Naive thymus-derived CD4-positive, alpha-beta T cell (primary cell): ENCODE measurements at places on chromosomes 5 and 9. TPM values are rescaled to one million over a fixed set of nuclear protein-coding genes. Genes with fewer than 3 reads are reported as not detected.

DNA sequence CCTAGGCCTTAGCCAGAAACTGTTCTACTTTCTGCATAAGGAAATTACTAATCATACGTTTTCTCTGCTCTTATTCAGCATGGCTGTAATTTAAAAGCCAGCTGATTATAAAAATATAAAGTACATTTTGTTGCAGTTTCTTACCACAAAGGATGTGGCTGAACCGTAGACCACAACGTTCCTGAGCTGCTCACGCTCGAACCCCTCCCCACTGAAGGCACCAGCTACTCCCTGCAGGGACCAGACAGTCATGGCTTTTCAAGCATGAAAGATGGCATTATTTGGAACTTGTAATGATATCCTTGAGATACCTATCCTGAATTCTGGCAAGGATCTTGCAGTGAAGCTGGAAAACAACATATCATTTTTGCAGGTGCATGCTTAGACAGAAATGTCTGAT is 91.8 kb upstream of the DMRT1 start:
- no peak overlapping the region for H3K4me3 ChIP-seq
- DNase-seq = peak; percentile 31
- H3K27me3 ChIP-seq = no peaks in the 10 kb centered on the region

The GPR21 gene
- 1.7 TPM in 1 of 2 replicates, not detected in the other for total RNA-seq

GRCh38 chr5:67547682-67548081 is 351.1 kb upstream of the CD180 start:
- no peaks in the 10 kb centered on the region for H3K4me1 ChIP-seq
- no peaks in the 10 kb centered on the region for H3K27me3 ChIP-seq
- no peak for DNase-seq
- H3K36me3 ChIP-seq = no peaks in the 10 kb centered on the region
- no peak overlapping the region for H3K27ac ChIP-seq
- H3K4me3 ChIP-seq = no peak overlapping the region

DNA sequence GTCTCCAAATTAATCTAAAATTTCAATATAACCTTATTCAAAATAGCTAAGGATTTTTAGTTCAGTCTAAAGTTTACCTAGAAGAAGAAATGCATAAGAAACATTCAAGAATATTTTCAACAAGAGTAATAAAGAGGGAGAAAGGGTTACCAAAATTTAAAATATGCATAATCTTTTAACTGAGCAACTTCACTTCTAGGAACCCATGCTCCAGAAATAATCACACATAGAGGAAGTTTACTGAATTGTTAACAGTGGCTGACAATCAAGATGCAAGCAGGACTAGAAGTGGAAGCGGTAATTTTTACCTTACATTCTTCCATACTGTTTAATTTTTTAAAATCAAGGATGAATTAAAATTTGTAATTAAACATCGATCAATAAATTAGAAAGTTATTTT is 1.9 kb downstream of the PJA2 start:
- H3K4me3 ChIP-seq = peak overlapping the region; percentile 77
- no peaks in the 10 kb centered on the region for H3K27me3 ChIP-seq
- DNase-seq = no peak
- H3K36me3 ChIP-seq = no peaks in the 10 kb centered on the region
- peaks cover 22% of the 10 kb centered on the region for H3K4me1 ChIP-seq

The GDF9 gene
- 1.6 TPM for total RNA-seq

DNA sequence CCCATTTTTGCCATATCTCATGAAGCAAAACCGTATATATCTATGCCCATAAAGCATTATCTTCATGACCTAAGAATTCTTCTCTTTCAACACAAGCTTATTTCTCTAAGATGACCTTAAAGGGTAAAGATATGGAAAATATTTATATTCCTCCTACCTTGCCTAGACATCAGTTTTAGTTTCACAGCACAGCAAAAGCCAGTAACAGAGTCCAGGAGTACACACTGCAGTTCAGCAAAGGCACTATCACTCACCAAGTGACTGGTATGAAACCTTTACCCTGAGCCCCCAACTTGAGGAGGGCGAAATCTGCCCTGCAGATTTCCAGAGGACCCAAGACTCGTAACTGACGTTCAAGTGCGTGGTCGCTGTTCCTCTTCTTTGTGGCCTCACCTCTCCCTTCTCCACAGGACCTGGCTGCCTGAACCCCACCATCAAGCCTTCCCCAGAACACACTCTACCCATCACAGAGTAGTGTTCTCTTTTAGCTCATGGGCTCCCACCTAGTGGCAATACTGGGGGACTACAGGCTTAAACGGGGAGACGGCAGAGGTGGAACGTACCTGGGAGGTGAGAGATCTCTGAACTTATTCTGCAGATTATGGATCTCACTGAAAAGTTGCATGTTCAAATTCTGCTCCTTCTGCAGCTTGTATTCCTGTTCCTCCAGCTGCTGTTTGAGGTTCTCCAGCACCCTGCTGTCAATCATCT is 141.0 kb downstream of the CDK5RAP2 start:
- H3K4me3 ChIP-seq = no peak overlapping the region
- no peaks in the 10 kb centered on the region for H3K4me1 ChIP-seq
- no peaks in the 10 kb centered on the region for H3K27me3 ChIP-seq

The CD274 gene
- 8.4 TPM for total RNA-seq

DNA sequence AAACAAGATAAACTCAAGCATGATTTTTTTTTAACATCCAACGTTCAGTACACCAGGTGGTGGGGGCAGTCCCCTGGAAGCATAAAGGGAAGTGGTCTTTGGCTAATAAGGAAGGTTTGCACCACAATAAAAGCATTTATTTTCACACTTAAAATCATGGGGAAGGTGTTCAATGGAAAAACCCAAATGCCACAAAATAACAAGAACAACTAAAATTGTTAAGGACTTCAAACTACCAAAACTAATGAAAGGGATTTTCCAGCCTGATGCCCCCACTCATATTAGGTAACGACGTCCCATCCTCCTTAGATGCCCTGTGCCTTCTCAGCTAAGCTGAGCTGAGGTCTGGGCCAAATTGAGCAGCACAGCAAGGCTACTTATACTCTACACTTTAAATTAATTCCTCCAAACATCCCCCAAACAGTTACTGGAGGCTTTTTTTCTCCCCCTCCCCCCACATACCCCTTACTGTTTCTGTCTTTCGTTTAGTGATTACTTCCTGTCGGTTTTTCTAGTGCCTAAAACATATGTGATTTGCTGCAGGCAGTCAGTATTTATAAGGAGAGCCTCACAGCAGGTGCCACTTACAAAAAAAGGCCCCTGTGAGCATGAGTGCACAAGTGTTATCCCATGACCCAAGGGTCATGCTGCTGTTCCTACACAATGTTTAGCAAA is 259.7 kb upstream of the ZNF608 start:
- no peaks in the 10 kb centered on the region for H3K4me1 ChIP-seq
- no peak overlapping the region for H3K27ac ChIP-seq
- DNase-seq = no peak
- no peaks in the 10 kb centered on the region for H3K27me3 ChIP-seq
- no peaks in the 10 kb centered on the region for H3K36me3 ChIP-seq

- H3K27me3 ChIP-seq = no peaks in the 10 kb centered on the region
- no peaks in the 10 kb centered on the region for H3K4me1 ChIP-seq
- DNase-seq = no peak
- no peak overlapping the region for H3K4me3 ChIP-seq
- H3K36me3 ChIP-seq = no peaks in the 10 kb centered on the region
Observed at GRCh38 chr5:50888751-50889150, 222.3 kb downstream of the PARP8 start.

The GPR151 gene
- not detected for total RNA-seq
